ENCODE measurements at places on chromosomes 1 and 21.

DNA sequence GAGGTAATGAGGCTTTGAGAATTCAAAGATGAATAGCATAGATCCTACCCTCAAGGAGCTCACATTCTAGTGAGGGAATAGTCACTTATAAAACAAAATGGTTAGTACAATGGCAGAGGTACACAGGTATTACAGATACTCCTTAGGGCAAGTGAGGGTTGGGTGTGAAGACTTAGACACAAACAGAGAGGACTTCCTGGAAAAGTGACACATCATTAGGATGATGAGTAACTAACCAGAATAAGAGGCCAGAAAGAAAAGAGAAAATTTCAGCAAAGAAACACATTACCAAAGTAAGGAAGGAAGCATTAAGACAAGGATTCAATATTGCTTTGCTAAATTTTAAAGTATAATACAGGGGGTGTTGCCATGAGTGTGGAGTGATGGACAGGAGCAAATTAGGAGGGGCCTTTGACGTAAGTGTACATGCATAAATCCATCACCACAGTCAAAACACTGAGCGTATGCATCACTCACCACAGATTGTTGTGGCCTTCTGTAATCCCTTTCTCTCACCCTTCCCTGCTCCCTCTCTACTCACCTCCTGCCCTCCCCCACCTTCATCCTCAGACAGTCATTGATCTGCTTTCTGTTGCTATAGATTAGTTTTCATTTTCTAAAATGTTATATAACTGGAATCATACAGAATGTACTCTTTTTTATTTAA lies 7.9 kb downstream of the CD53 start:
- DNase-seq = peak; percentile 27

DNA sequence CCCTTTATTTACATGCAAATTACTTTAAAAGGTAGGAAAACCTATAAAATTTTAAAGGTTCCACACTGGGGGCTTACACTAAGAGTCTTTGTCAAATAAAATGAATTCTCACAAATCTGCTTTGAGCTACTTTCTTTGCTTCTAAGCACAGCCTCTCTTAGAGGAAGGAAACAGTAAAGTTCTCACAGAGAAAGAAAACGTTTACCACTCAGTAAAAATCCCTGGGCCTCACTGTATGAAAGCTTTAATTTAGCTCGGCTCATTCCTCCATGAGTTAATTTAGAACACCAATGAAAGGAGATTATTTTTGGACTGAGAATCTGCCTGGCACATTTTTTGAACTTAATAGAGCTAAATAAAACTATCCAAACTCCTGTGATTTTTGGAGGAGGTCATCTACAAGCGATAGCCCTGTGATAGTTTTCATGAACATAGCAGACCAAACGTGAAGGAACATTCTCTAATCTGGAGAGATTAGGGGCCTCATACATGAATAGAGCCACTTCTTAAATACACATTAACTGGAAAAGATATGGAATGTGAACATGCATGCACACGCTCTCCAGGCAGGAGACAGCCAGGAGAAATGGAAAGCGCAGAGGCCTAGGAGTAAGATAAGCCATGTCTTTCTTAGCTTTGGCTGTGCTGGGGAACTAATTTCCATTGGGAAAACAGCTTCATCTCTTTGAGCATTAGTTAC lies 32.8 kb downstream of the PRRX1 start:
- no peak for DNase-seq

DNA sequence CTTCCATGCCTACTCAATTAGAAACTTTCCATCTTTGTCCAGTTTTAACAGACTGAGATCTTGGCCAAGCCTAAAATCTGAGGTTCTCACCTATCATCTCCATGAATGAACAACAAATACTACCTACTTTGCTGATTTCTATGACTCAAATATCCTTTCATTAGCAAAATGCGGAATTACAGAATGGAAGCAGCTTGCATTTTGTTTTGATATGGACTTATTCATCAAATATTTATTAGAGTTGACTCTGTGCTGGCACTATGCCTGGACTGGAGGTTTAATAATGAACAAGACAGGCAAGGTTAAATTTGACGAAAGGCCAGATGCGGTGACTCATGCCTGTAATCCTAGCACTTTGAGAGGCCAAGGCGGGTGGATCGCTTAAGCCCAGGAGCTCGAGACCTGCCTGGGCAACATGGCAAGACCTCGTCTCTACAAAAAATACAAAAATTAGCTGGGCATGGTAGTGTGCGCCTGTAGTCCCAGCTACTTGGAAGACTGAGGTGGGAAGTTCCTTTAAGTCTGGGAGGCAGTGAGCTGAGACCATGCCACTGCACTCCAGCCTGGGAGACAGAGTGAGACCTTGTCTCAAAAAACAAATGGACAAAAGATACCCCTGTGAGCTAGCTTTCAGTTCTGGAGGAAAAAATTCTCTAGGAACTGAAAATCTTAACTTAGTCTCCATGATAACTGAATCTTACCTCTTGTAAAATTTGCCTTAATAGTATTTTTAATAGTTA lies 29.4 kb upstream of the SOD1 start:
- no peak for DNase-seq

GRCh38 chr1:112894561-112895011 lies 61.4 kb downstream of the SLC16A1 start:
- DNase-seq = no peak

GRCh38 chr1:29592261-29592615 lies 355.9 kb downstream of the PTPRU start:
- DNase-seq = no peak

DNA sequence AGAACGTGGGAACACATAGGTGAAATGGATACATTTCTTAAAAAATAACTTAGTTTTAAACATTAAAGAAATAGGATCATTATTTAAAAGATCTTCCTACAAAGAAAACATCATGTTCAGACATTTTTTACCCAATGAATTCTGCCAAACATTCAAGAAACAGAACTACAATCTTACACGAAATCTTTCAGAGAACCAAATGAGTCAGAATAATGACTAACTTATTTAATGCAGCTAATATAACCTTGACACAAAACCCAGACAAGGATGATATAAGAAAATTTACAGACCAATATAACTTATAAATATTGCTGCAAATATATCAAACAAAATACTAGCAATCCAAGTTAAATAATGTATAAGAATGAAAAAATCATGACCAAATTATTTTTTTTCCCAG lies 220.1 kb upstream of the KCNK2 start:
- no peak for DNase-seq

DNA sequence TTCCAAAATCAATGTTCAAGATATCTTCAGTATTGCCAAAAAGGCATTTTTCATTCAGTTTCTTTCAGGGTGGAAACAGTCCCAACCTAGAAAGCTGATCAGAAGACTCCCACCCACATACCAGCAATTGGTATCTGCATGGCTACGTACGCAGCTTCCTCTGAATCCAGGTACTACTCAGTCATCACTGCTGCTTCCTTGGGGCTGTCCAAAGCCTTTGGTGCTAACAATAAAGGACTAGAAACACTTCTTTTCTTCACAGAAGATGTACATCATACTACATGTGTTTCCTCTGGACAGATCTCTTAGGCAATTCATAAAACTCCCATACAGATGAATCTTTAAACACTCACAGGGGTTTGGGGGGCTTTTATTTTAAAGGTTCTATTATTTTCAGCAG lies 29.8 kb downstream of the VPS26C start:
- no peak for DNase-seq

- DNase-seq = no peak
These were observed 75.1 kb upstream of the GNG4 start for GRCh38 chr1:235724730-235725129.

GRCh38 chr1:74467786-74468377 lies 44.5 kb downstream of the LRRC53 start:
- no peak for DNase-seq

DNA sequence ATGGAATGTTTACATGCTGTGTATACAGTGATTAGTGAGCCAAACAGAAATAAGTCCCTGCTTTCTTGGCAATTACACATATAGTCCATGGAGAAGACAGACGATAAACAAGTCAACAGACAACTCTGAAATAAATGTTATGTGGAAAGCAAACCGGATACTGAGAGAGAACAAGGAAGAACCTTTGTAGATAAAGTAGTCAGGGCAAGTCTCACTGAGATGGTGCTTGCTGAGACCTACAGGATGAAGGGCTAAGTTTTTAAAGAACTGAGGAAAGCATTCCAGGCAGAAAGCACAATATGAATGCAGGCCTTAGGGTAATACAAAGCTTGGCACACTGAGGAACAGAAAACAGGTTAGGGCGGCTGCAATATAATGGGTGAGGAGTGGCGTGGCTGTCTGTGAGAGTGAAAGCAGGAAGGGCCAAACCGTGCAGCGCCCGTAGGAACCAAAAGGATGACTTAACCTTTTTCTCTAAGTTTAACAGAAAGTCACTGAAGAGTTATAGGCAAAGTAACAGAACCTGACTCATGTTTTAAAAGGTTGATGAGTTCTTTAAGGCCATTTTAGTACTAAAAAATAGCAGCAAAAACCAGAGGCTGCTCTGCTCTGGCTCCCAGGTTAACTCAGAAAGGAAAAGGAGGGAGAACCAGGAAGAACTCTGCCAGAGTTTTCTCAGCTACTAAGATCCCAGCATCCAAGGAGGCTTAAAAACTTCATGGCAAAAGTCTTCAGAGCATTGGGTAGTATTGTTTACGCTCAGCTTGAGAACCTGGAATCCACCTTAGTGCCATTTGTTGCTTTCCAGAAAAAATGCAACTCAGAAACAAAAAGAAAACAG lies 8.7 kb upstream of the TTF2 start:
- no peak for DNase-seq

DNA sequence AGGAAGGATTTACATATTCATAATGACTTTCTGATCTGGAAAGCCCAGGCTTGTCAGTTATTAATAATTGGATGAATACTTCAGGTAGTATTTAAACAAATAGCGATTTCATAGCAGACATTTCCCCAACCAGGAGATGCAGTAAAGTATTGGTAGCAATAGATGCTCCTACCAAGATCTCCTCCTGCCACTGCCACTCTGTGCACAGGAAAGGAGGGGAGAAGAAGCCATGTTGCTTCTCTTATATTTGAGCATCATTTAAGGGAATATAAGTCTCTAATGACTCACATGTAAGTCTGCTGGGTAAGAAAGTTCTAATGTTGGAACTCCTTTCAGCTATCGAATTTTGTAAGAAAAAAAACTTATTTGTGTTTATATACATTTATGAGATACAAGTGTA lies 420 bp upstream of the IFI16 start:
- DNase-seq = no peak

DNA sequence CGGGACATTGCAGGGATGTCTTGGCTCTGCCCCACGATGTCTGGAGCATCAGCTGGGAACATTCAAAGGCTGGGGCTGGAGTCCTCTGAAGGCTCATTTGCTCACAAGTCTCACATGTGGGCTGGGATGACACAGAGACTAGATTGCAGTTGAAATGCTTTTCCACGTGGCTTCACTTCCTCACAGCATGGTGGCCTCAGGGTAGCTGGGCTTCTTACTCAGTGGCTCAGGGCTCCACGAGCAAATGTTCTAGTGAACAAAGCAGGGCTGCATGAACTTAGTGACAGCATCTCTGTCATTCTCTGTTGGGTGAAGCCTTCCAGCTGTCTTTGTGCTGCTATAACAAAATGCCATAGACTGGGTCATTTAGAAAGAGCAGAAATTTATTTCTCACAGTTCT lies 247.0 kb upstream of the POU3F1 start:
- no peak for DNase-seq

- no peak for DNase-seq
These were observed 108.6 kb upstream of the RAB3GAP2 start for GRCh38 chr1:220380885-220381284.

- no peak for DNase-seq
These were observed 18.8 kb upstream of the MAP1LC3C start for GRCh38 chr1:242017580-242018233.

DNA sequence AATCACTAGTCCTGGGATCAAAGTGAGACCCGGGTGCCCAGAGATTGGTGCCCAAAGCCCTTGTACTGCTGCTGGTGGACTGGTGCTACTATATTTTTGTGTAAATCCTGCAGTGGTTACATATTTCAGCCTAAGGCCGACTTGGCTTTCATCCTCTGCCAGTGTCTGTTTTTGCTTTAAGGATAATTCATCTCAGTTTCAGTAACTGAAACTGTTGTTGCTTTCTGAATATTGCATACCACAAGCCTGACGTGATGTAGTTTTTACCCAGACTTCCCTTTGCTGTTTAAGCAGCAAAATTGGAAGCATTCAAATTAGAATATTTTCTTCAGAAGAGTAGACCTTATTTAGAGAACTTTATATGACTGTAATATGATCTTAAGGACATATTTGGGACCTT lies 341.8 kb downstream of the RYR2 start:
- DNase-seq = no peak

DNA sequence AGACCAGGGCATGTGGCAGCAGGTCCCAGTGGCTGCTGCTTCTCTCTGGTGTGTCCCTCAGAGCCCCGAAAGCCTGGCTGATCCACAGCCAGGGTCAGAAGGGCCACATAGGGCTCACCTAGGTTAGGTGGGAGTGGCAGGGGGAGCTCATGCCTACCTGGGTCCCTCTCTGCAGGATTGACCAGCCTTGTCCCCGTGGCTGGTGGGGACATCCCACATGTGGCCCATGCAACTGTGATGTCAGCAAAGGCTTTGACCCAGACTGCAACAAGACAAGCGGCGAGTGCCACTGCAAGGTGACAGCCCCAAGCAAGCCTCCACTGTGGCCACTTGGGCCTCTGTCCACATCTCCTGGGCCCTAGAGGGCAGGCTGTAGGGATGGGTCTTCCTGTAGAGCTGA lies 15.7 kb downstream of the CELSR2 start:
- DNase-seq = no peak

- no peak for DNase-seq
These were observed 95.9 kb upstream of the CCDC190 start for GRCh38 chr1:162956922-162957321.

DNA sequence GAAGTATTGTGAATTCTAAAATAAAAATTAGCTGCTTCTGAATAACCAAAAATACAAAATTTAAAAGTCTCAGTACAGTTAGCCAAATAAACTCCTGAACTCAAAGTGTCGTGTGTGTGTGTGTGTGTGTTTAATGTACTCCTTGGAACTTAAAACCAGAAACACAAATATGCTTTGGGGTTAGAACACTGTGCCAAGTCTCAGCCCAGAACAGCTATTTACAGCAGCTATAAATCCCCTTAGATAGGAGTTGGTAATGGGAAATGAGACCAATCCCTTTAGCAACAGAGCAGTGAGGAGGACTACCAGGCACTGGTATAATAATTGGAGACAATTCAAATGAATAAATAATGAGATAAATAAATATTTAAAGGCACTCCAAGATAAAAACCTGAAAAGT lies 83.1 kb downstream of the PATJ start:
- no peak for DNase-seq

- no peak for DNase-seq
These were observed 40.5 kb downstream of the ATF3 start for GRCh38 chr1:212649020-212649419.

Data from stimulated activated CD8-positive, alpha-beta memory T cell treated with anti-CD3 and anti-CD28 coated beads, Interleukin-4, amount 100 ng/mL, for 4 hours (primary cell).